GOT3 (cell line): ENCODE measurements at places on chromosomes 1 and 21.

DNA sequence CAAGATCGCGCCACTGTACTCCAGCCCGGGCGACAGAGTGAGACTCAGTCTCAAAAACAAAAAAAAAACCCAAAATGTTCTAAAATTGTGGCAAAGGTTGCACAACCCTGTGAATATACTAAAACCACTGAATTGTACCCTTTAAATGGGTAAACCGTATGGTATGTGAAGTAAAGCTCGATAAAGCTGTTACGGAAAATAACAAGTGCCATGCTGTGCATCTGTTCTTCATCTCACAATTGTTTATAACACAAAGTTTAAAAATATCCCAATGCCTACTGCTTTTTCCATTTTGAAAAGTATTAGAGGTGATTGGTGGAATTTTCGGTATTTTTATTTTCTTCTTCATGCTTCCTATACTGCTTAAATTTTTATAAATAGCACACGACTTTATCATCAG is 111.5 kb downstream of the ENAH start:
- DNase-seq, result no peak

DNA sequence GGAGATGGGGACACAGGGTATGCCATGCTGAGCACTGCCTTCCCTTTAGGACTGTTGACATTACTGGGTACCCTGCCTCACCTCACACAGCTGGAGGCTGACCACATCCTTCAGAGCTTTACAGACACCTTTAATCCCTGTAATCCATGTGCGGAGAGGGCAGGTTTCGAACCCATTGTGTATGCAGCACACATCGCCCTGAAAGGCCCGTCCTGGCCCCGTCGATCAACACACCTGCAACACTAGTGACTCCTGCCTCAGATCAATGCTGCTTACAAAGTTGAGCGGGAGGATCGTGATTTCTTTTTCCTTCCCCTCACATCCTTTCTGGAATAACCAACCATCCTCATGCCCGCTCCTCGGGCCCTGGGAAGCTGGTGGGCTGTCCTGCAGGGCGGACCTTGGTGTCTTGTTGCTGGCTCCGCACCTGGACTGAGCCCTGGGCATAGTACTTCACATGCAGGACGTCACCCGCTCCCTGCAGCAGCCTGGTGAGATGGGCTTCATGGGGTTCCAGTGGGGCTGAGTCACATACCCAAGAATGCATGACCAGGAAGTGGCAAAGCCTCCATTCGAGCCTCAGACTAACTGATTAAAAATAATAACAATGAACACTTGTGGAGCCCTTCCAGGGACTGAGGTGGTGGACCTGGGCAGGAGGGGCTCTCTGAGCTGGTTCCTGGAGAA is 403.6 kb downstream of the PTPRU start:
- DNase-seq, result no peak

DNA sequence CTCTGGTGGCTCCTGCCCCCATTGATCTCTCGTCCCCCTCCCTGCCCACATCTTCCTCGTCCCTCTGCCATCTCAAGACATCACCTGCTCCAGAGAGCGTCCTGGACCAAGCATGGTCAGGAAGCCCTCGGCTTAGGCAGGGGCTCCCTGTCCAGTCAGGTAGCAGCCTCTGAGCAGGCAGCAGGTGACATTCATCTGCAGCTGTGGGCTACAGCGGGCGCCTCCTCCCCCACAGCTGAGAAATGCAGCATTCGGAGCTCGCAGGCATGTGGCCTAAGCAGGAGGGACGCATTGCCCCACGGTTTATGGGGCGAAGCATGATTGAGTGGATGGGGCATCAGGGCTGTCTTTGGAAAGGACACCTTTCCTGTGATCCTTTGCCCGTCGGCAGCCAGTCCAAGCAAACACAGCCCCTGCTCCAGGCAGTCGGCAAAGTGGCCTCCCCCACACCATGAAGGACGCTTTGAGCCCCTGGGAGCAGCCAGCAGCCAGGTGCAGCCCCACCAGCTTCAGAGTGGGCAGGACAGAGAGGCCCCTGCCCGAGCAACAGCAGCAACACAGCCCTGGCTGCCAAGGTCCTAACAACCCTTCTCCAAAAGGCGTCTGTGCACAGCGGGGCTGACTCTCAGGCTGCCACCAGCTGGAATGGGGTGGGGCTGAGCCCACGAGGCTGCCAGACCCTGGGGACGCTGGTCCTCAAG is 234.1 kb upstream of the VAMP3 start:
- DNase-seq, result no peak

DNA sequence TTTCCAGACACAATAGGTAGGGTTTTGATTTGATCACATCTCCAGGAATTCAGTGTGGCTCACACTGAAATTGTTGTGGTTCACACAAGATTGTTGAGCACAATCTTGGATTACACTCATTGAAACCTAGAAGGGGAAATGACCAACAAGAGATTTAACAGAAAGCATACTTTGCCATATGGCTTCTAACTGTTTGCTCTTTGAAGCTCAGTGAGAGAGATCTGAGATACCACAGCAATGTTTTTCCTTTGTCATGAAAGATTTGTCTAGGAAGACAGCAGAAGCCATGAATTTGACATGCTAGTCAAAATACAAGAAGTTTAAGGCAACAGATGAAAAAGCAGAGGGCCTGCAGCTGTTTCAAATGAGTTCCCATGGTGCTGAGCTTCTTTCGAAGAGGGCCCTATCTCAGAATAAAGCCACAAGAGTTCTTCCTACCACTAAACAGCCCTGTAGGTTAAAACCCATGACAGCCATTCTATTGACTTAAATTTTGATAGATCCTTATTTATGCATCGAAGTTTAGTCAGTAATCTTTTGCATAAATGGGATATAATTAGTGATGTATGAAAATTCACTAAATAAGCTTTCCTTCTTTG is 650.4 kb downstream of the LTN1 start:
- DNase-seq, result no peak

DNA sequence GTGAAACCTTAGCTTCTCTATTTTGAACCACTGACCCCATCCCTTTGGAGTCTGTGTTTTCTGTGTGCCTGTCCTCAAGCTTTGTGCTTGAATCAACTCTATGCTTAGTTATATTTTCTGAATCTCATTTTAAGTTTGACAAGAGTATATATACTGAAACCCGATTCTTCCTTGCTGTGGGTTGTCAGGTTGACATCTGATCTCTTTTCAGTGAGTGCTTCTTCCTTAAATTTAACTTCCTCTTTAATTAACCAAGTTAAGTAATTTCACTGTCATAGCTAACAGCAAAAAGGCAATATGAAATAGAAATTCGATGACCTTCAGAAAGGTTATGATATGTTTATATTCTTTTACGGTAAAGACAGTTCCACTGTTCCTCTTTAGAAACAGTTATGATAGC is 69.4 kb downstream of the C1orf21 start:
- DNase-seq, result no peak

GRCh38 chr1:34361121-34361520 is 184.4 kb downstream of the C1orf94 start:
- no peak for DNase-seq

- DNase-seq, result no peak
These were observed 62.1 kb downstream of the LRRN2 start for GRCh38 chr1:204623365-204623893.

- DNase-seq, result no peak
These were observed 8.0 kb upstream of the RAP1GAP start for GRCh38 chr1:21677168-21677567.

DNA sequence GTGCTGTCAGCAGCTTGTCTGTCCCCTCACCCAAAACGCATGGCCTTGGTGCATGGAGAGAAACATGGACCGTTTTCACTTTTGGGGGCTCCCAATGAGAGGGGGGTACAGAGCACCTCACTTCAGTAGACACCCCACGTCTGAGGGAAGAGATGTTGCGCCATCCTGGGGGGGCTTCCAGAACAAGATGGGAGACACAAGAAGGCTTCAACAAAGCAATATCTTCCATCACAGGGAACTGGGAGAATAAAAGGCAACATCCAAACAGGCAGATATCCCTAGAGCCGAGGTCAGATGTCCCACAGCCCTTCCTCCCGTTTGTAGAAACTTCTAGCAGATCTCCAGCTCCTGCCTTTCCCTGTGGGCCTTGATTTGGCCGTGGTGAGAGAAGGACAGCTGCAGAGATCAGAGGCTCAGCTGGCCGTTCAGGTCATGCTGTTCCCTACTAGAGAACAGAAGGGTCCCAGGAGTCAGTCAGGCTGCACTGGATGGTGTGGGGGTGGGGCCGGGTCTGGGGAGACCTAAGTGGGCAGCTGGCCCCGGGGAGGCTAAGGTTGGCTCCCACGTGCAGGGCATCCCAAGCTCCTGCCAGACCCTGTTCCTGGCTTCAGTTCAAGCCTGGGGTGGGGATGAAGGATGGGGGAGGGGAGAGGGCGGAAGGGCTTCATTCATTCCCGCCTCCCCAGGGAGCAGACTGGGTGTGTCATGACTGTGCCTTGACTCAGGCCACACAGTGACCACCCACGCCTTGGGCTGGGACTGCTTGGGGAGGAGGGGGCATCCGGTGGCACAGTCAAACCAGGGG is 4.4 kb downstream of the PLOD1 start:
- DNase-seq, result no peak

DNA sequence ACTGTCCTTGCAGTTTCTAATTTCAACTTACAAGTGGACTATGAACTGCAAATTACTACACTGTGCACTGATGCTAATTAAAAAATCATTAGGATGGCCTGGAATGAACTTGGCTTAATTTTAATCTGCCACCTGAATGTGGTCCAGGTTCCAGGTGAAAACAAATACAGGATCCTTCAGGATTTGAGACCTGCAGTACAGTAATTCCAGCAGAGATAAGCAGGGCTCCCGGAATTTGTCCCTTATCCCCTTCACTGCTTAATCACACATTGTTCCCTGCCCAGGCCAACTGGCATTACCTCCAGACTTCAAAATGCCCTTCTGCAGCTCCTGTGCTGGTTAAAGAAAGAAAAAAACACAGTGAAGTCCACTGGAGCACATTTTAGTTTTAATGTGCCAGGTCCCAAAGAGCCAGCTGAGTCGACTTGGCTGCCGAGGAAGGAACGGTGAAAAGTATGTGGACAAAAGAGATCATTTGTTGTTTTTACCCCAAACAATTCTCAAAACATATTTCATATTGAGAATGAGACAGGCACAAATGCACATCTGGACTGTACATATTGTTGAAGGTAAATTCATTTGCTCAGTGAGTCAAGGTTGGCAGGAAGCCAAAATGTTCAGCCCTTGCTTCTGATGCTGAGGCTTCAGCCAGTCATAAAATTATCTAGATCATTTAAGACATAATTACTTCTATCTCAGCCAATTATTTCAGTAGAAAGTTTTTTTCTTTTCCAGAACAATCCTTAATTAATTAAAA is 28.3 kb downstream of the DEGS1 start:
- no peak for DNase-seq

- DNase-seq, result no peak
These were observed 4.8 kb upstream of the CAMSAP2 start for GRCh38 chr1:200733907-200734306.

DNA sequence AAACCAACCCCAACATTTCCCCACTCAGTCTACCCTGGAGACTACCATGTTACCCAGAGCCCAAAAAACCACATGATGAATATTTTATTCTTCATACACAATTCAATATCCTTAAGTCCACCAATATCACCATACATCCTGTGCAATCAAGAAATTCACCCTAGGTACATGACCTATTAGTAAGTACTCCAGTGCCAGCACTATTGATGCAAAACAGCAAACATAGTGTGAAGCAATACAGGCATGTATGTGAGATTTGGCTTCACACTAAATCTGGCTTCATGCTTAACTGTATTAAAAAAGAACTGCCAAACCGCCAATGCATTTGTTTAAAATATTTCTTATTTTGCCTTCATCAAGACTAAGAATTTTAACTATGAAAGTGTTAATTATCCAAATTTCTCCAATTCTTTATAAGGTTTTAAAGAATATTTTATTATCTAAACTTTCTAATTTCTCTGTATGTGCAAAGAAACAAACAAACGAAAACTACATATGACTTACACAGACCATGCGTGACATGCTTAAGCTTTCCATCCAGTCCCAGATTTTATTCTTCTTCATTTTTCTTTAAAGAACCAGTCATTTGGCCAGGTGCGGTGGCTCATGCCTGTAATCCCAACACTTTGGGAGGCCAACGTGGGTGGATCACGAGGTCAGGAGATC is 22.4 kb upstream of the TMEM125 start:
- no peak for DNase-seq

- no peak for DNase-seq
These were observed 978 bp downstream of the PRDM15 start for GRCh38 chr21:41877901-41878830.

DNA sequence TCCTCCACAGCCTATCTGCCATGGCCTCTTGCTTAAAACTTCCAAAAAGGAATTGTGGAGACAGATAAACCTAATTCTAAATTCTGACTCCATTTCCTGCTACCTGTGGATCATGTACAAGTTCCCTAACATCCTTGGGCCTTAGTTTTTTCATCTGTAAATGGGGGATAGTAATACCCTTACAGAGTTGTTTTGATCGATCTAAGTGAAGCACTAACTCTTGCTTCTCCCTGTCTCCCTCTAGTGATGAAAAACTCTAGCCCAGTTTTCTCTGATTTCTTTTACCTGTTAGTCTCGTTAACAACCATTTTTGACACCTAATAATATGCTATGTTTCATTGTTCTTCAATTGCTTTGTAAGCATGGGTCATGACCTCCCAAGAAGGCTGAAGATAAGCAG is 65.9 kb downstream of the TM2D1 start:
- DNase-seq, result no peak

- no peak for DNase-seq
These were observed 81.3 kb downstream of the SYF2 start for GRCh38 chr1:25150985-25151495.

GRCh38 chr1:49351768-49352167 is 575.1 kb upstream of the BEND5 start:
- DNase-seq, result no peak

- no peak for DNase-seq
These were observed 55.2 kb upstream of the KAZN start for GRCh38 chr1:14543191-14543840.

GRCh38 chr1:76680651-76681050 is 186.6 kb upstream of the ST6GALNAC5 start:
- no peak for DNase-seq

DNA sequence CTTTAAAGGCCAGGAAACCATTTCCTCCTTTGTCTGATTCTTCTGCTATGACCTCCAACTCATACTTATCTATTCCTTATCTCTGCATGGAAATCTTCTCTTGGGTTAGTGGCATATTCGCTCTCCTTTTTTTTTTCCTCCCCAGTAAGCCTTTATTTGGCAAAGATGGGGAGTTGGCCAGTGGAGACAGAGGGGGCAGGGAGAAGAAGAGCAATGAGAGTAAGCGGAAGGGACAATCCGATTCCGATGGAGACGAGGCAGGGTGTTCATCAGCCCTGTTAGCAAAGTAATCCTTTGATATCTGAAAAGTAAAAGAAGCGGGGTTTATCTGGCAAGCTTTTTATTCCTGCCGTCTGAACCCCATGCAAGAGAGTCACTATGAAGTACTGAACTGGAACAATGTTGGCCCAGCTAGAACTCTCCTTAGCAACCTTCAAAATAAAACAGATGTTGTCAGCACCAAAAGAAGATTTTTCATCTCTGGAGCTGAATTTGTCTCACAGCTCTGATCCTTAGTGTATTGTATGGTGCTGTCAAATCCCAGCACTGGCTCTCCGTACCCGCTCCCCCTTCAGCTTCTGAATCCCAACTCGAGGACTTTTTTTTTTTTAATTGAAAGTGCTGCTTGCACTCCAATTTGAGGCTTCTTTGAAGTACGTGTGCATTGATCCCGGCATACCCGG is 40.9 kb downstream of the PTGFRN start:
- DNase-seq, result no peak
